Uterus (tissue), 4 donors: ENCODE measurements at places on chromosomes 12 and 14. TPM values are rescaled to one million over a fixed set of nuclear protein-coding genes. Genes with fewer than 3 reads are reported as not detected.

The PMEL gene
- total RNA-seq: 2.9 TPM

The MYF6 gene
- not detected for total RNA-seq

DNA sequence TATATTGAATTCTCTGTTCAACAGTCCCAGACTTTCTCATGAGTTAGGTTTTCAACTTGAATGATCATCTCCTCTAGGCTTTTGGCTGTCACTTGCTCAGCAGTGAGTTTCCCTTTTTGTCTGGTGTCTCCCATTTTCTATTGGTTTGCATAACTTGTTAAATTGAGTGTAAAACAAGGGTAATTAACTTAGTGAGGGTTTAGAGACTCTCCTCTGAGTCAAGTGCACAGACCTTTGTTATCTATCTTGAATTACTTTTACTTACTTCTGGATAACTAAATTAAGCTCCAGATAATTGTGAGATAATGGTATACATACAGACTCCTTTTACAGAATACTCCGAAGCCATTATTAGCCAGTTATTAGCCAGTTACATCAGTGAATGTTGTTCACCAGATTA, 22.0 kb downstream of the MLXIP start:
- no peak for DNase-seq
- no peaks in the 10 kb centered on the region for H3K36me3 ChIP-seq
- no peak overlapping the region for H3K4me3 ChIP-seq
- H3K27ac ChIP-seq: no peak overlapping the region

DNA sequence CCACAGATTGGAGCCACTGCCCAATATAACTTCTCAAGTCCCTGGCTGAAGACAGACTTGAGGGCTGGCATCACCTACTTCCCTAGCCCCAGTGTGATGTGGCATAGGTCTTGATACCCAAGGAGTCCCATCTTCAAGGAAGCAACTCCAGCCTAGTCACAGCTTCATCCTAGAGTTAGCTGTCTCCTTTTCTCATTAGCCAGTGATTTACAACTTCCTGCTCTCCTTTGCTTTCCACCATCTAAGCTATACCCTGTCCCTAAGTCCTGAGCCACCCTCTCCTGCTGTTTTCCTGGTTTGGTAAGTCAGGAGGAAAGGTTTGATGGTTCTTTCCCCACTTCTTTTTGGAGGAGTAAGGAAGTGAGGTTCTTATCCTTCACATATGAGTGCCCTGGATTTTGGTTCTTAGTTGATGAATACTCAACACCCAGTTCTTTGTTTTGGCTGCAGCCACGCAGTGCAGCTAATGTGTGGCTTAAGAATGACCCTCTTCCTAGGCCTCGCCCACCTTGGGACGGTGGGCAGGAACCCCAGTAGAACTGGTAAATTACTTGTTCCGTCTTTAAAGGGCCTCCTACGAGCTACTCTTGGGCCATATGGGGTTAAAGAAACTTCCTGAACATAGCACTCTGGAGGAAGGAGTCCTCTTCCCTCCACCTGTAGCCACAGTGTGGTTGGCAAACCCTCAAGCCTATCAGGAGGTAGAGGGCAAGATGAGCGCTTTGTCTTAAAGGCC, 3.9 kb upstream of the GPX2 start:
- H3K36me3 ChIP-seq: no peaks in the 10 kb centered on the region
- H3K27ac ChIP-seq: no peak overlapping the region
- no peaks in the 10 kb centered on the region for H3K27me3 ChIP-seq
- H3K4me3 ChIP-seq: no peak overlapping the region
- no peak for DNase-seq

DNA sequence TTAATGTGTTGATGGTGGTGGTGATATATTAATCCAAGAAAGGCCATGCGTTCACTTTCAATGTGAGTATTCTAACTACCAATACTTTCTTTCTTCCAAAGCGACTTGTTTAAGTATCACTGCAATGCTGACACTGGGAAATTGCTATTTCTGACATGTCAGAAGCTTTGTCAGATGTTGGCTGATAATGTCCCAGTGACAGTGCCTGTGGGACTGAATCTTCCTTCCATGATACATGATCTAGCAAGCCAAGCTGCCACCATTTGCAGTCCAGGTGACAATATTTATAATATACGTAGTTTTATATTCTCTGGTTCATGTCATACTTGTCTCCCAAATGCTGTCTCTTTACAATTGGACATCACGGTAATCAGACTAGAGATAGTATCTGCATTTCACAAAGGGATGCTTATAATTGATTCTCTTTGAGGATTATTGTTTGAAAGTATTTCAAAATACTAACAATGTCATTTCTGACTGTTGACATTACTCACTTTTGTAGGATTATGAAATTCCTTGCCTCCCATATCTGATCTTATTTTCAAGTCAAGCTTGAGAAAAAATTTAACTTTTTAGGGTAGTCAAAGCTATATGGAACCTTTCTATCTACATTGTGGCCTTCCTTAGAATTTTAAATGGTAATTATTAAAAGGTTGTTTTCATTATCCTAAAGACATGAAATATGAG, 57.3 kb downstream of the KNTC1 start:
- H3K4me1 ChIP-seq: no peaks in the 10 kb centered on the region
- no peak overlapping the region for H3K27ac ChIP-seq
- no peak overlapping the region for H3K4me3 ChIP-seq
- H3K36me3 ChIP-seq: no peaks in the 10 kb centered on the region
- no peak for DNase-seq

DNA sequence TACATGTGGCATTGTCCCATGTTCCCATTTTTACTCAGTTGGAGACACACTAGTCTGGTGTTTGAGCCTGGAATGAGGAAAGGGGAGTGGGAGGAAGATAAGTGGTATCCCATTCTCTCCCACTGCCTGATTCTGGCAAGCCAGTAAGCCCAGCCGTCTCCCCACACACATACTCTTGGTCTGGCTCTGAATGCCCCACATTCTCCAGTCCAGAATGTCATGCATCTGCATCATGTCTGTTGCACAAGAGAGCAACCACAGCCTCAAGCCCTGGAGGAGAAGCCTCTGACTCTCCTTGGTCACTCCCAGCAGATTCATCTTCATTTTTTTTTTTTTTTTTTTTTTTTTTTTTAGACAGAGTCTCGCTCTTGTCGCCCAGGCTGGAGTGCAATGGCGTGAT, 48.0 kb downstream of the DRAM1 start:
- no peaks in the 10 kb centered on the region for H3K27me3 ChIP-seq
- H3K36me3 ChIP-seq: no peaks in the 10 kb centered on the region
- H3K4me3 ChIP-seq: no peak overlapping the region
- H3K27ac ChIP-seq: peak overlapping the region; percentile 48
- H3K4me1 ChIP-seq: no peaks in the 10 kb centered on the region

DNA sequence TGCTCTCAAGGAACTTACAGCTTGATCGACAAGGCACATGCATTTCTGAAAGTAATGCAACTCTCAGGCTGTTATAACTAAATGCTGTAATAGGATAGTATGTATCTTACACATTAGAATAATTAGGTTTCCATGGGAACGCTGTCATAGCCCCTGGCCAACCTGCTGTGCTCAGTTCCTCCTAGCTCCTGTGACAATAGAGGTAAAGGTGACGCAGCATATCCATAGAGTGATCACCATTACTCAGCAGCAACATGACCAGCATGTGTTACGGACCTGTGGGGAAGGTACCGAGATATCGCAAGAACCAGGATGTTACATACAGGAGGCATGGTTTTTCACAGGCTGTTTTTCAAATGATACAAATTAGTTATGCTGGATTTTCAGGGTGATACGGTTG, 150.7 kb downstream of the CAND1 start:
- no peaks in the 10 kb centered on the region for H3K36me3 ChIP-seq
- no peaks in the 10 kb centered on the region for H3K27me3 ChIP-seq
- H3K4me1 ChIP-seq: no peaks in the 10 kb centered on the region
- H3K27ac ChIP-seq: no peak overlapping the region

DNA sequence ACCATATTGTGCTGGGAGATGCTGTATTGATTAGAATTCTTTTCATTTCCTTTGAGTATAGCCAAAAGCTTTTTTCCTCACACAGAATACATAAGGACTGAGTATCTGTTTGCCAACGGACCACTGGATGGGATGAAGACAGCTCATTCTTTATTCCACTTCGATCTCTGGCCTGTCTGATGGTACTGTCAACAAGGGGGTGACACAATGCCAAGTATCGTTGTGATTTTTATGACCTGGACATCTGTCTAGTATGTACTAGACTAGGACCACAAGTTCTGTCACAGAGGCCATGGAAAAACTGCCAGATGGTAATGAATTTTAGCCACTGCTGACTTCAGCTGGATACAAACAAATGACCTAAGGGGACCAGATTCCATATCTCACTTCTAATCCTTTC, 502.7 kb downstream of the SOX5 start:
- H3K4me3 ChIP-seq: no peak overlapping the region
- H3K36me3 ChIP-seq: no peaks in the 10 kb centered on the region
- H3K27me3 ChIP-seq: no peaks in the 10 kb centered on the region
- no peaks in the 10 kb centered on the region for H3K4me1 ChIP-seq
- H3K27ac ChIP-seq: no peak overlapping the region
- DNase-seq: no peak
